ENCODE measurements at places on chromosomes 16 and 17. TPM values are rescaled to one million over a fixed set of nuclear protein-coding genes. Genes with fewer than 3 reads are reported as not detected.

Gene GGT6
- total RNA-seq: 0.86 TPM

Gene MYCBPAP
- total RNA-seq: 0.58 TPM

Gene RPS6KB1
- total RNA-seq: 26.3 TPM

Gene KRT33B
- 0.29 TPM for total RNA-seq

Gene SRSF1
- 299 TPM for total RNA-seq

Gene PLXDC1
- total RNA-seq: not detected

Gene PRSS27
- total RNA-seq: 0.29 TPM

Gene DPEP3
- not detected for total RNA-seq

Gene CLEC3A
- not detected for total RNA-seq

Gene E4F1
- 36.4 TPM for total RNA-seq

Gene TM4SF5
- total RNA-seq: not detected

GRCh38 chr16:6641091-6641490, 691.6 kb upstream of the RBFOX1 start:
- no peak for DNase-seq

DNA sequence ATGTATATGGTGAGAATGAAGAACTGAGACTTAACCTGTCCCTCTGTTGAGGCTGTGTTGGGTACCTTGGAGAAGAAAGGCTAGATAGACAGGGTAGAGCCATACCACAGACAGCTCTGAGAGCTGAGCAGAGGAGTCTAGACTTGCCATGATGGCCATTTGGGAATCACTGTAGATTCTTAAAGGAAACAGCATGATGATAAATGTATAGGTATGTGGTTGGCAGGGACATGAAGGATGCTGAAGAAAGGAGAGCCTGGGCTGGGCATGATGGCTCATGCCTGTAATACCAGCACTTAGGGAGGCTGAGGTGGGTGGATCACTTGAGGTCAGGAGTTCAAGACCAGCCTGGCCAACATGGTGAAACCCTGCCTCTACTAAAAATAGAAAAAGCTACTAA, 114.4 kb upstream of the HAS3 start:
- no peak for DNase-seq

GRCh38 chr17:70080541-70081347, 5.7 kb downstream of the KCNJ16 start:
- no peak for DNase-seq

- no peak for DNase-seq
Observed at GRCh38 chr16:72860726-72861562, 187.0 kb downstream of the ZFHX3 start.

- DNase-seq: no peak
Observed at GRCh38 chr17:59056857-59057256, 49.8 kb downstream of the TRIM37 start.

DNA sequence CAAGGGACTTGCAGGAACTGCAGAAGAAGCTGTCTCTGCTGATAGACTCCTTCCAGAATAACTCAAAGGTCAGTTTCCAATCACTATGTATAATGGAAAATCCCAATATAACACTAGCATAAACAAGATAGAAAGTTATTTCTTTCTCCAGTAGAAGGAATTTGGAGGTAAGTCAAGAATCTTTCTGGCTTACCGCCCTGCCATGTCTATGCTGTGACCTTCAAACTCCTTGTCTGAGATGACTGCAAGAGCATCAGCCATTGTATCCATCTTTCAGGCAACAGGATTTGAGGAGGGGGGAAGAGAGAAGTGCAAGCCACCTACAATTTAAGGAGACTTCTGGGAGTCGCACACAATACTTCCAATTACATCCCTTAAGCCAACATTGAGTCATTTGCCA, 2.7 kb downstream of the LDAF1 start:
- no peak for DNase-seq

DNA sequence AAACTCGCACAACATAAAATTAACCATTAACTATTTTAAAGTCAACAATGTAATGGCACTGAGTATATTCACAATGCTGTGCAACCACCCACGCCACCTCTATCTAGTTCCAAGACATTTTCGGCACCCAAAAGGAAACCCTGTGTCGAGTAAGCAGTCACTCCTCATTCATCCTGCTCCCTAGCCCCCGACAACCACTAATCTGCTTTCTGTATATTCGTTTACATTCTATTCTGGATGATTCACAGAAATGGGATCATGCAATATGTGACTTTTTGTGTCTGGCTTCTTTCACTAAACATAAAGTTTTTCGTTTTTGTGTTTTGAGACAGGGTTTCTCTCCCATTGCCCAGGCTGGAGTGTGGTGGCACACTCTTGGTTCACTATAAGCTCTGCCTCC, 42.2 kb upstream of the HAPSTR1 start:
- DNase-seq: no peak

DNA sequence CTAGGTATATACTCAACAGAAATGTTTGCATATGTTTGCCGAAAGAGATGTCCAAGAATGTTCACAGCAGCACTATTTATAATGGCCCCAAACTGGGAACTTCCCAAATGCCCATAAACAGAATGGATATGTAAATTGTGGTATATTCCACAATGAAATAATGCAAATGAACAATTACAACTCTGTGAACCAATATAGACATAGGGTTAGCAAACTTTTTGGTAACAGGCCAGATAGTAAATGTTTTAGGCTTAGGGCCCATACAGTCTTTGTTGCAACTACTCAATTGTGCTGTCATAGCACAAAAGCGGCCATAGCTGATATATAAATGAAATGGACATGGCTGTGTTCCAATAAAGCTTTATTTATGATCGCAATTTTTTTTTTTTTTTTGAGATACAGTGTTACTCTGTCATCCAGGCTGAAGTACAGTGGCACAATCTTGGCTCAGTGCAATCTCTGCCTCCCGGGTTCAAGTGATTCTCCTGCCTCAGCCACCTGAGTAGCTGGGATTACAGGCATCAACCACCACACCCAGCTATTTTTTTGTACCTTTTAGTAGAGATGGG, 16.5 kb downstream of the XYLT1 start:
- DNase-seq: no peak

DNA sequence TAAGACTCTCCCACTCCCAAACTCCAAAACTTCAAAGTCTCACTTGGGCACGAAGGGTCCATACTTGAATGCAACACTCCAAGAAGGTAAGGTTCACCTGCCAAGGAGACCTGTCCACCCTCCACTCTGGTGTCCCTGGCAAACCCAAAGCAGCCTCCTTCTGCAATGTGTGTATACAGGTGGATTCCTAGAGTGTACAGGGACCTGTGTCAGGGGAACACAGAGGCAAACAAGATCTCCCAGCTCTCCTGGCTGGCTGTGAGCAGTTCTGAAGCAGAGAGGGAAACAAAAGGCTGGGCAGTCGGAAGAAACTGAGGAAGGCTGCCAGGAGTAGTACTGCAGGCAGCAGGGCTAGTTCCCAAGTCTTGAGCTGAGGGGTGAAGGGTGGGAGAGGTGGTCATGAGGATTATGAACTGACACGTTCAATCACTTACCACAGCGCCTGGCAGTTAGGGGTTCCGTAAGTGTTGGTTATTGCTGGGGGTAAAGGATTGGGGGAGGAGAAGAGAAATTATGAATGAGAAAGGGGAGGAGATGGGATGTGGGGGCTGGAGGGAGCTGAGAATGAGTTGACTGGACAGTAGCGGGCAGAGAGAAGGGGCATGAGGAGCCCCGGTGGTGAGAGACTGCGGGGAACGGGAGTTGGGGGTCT, 795 bp downstream of the KCTD13 start:
- no peak for DNase-seq

DNA sequence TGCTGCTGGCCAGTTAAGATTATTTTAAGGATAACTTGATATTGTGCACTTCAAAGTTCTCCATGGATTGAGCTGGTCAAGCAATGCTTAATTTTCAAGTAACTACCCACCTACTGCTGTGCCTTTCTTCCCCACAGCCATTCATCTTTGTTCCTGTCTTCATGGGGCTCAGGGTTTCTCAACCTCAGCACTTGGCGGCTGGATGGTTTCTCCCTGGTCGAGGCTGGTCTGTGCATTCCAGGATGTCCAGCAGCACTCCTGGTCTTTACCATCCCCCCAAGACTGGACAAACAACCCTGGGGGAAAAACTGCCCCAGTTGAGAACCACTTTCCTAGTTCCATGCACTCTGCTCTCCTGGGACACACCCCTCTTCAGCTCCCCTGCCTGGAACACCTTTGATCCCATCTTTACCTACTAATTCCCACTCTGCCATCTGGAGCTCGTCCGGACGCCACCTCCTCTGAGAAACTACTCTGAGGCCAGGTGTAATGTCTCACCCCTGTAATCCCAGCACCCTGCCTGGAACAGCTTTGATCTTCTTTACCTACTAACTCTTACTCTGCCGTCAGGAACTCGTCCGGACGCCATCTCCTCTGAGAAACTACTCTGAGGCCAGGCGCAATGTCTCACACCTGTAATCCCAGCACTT, 81.5 kb downstream of the NXN start:
- DNase-seq: no peak

GRCh38 chr16:81374550-81374949, 59.8 kb downstream of the GAN start:
- DNase-seq: no peak

GRCh38 chr17:44966348-44967025, 1.6 kb downstream of the C1QL1 start:
- no peak for DNase-seq

DNA sequence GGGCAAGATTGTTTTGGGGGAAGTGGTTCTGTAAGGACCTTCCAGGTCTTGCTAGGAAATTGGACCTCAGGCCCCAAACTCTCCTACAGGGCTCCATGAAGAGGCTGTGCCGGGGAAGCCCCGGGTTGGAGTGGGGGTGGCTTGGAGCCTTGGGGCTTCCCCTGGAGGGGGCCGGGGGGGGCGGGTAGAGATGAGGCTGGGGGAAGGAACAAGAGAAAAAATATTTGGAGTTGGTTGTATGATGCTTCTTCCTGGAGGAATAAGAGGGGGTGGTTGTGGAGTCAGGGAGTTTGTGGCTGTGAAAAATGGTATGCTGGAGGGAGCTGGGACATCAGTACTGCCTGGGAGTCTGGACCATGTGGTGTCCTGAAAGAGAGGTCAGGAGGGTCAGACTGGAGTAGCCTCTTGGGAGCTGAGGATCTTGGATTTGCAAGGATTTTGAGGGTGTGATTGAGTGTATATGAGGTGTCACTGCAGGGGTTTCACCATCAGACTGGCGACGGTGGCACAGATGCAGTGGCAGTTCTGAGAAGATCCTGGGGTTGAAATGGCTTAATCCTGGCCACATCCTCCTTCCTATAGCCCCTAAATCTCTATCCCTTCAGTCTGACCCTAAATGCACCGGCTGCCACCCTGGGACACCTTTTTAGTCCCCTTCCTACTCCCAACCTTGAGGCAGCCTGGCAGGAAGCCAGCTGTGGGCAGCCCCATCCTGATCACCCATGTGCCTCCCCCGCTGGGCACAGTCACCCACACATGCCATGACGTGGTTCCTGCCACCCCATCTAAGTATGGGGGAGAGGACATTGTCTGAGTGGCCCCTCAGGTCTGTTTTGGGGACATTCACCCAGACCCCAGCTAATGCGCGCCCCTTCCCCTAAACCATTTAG, 10.9 kb downstream of the RARA start:
- no peak for DNase-seq

DNA sequence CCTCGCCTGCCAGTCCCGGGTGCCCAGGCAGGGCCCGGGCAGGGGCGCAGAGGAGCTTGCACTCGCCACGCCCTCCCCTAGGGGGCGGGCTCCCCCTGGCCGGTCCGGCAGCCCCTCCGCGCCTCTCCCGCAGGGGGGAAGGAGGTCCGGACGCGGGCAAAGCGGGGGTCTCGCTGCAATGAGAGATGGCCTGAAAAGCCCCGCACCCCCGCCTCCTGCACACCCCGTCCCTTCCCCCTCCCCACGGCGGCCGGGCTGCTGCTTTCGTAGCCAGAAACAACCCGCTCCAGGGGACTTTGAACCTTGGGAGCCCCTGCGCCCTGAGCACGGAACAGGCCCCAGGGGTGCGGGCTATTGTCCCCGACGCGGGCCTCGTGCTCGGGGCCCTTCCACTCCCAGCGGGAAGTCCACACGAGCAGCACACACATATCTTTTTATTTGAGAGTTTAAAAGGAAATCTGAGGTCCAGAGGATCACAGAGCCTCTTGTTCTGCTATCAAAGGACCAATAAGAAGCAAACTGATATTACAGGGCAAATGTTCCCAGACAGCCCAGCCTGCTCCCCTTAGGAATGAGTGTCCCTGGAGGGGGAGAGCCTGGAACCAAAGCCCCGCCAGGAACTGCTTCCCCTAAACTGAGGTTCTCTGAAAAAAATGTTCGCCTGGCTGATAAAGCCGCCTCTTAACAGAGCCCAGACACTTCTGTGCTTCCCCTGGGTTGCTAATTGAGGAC, 5.8 kb upstream of the CBX4 start:
- no peak for DNase-seq

DNA sequence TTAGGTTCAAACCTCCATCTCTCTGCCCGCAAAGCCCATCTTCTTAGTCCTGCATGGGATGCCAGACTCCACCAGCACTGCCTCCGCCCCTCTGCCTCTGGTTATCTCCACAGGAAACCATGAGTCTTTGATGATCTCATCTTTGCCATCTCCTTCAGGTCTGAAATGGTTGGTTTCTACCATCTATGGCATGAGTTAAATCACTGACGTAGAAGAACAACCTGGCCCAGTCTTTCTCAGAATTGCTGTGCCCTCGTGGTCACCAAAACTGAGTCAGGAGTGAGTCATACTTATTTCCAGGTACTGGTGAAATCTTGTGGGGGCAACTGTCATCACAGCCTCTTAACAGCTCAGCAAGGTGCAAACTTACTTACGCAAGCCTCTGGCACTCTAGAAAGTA, 468.7 kb upstream of the C16orf82 start:
- no peak for DNase-seq

DNA sequence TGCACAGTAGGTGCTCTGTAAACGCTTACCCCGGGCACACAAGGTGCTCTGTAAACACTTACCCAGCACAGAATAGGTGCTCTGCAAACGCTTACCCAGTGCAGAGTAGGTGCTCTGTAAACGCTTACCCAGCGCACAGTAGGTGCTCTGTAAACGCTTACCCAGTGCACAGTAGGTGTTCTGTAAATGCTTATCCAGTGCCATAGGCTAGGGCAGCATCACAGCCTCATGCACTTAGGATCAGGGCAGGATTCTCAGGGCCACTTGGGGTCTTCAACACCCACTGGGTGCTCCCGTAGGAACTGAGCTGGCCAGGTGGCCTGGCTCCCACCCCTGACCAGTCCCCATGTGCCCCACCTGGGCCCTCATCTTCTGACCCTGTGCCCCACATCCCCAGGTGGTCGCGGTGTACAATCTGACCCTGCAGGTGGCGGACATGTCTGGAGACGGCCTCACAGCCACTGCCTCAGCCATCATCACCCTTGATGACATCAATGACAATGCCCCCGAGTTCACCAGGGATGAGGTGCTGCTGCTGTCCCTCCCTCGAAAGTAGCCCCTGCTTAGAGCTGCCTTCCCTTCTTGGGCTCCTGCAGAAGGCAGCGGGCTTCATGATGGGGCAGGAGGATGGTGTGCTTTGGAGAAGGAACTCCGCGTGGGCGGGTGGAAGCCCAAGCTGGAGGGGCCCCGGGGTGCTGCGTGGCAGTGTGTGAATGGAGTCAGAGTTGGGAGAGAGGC, 13.1 kb downstream of the SLC22A31 start:
- no peak for DNase-seq

GRCh38 chr17:79711715-79712305, 18.9 kb upstream of the ENPP7 start:
- no peak for DNase-seq

- DNase-seq: no peak
Observed at GRCh38 chr17:9239793-9240658, 218.7 kb downstream of the NTN1 start.

- no peak for DNase-seq
Observed at GRCh38 chr16:24848065-24848464, 2.3 kb downstream of the SLC5A11 start.
